Activated CD8-positive, alpha-beta memory T cell treated with anti-CD3 and anti-CD28 coated beads for 48 hours (primary cell): ENCODE measurements at places on chromosomes 5 and 9.

- DNase-seq = no peak
Observed at GRCh38 chr9:120109242-120109641, 470.7 kb downstream of the CDK5RAP2 start.

GRCh38 chr5:97455996-97456395 lies 272.9 kb upstream of the RIOK2 start:
- DNase-seq = no peak

DNA sequence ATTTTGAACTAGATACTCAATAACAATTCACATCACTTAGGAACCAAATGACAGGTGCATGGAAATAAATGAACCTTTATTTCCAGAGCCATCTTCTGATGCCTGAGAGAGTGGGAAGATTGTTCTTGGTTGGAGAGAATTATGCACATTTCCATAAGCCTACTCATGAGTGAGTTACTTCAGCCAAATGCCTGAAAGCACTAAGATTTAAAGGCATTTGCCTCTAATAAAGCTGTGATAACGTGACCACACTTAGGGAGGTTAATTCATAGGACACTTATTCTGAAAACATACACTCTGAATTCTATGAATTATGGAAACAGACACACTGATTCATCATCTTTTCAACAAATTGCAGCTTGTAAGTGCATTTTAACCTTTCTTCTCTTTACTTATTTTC lies 40.0 kb downstream of the KCTD16 start:
- no peak for DNase-seq

- no peak for DNase-seq
Observed at GRCh38 chr9:93463638-93464248, 10.4 kb upstream of the FAM120AOS start.

DNA sequence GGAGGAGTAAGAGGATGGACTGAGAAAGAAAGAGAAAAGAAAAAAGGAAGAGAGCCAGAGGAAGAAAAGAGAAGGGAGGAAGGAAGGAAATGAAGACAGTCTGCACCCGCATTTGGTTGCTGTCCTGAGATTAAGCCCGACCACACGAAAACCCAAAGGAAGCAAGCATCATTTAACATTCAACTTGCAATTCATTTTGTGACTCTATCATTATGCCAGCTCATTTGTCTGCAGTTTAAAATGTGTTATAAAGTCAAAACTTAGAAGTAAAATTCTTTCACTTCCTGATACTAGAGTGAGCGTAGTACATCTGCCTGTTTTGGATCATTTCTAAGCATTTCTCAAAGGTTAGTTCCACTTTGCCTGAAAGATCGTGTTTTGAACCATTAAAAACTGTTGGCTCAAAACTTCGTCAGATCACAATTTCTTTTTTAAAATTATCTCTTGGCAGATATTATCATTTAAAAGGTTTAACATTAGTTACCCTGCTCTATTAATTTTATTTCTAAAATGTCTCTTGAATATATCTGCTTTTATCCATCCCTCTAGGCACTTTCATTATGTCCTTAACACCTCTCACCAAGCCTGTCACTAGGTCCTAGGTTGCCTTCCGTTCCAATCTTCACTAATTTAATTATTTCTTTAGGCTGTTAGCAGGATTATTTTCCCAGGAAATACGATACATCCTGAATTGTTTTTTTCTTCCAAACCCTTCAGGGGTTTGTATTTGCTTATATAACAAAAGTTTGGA lies 240.9 kb downstream of the TLE4 start:
- no peak for DNase-seq

DNA sequence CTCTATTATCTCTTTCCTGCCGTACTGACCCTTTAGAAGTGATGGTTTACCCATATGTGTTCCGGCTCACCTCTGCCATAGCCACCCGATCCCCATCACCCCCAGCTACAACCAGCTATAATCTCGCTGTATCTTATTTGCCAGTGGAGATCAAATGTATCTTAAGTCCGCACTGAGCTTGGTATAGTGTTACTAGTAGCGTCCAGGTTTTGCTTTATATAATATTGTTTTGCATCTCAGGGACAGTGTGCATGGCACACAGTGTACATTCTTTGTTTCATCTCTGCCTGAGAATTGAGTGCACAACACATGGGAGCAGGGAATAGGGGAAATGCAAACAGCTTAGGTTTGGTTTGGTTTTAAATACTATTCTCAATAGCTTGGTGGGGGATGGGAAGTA lies 135.8 kb upstream of the SNX2 start:
- DNase-seq = no peak

- DNase-seq = no peak
Observed at GRCh38 chr5:167509076-167509475, 782.4 kb upstream of the WWC1 start.

GRCh38 chr9:92385953-92386352 lies 18.4 kb downstream of the OGN start:
- DNase-seq = no peak

- no peak for DNase-seq
Observed at GRCh38 chr9:73183428-73183827, 31.8 kb downstream of the ANXA1 start.

- DNase-seq = no peak
Observed at GRCh38 chr5:105617436-105618215, 2053.1 kb downstream of the EFNA5 start.

DNA sequence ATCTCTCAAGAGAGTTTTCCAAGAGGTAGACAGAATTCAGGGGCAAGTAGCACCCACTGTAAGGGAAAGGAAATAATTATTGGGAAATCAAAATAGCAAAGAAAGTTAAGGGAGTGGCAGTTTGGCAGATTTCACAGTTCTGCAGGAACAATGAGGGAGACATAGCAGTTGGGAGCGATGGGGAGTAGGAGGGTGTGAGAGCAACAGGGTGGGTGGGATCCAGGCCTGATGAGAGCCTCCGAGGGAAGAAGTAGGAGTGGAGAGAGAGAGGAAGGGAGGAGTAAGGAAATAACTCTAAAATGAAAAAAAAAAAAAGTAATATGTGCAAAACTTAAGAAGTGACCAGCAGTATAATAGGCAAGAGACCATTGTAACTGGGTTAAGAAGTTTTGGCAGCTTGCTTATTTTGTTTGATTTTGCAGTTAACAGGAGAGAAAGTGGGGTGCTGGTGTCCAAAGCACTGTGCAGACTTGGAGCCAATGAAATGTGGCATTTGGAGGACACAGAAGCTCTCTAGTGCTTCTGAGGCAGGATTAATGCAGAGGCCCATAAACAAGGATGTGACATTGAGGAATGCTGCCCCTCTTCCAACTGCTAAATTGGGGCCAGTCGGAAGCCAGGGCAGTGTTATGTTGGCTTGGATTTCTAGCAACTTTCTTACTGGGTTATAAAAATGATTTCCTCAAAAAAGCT lies 10.2 kb downstream of the TNFAIP8 start:
- DNase-seq = no peak

GRCh38 chr5:170405817-170406216 lies 16.6 kb upstream of the KCNMB1 start:
- DNase-seq = no peak
